ENCODE measurements at places on chromosomes 11 and 22. TPM values are rescaled to one million over a fixed set of nuclear protein-coding genes. Genes with fewer than 3 reads are reported as not detected.

DNA sequence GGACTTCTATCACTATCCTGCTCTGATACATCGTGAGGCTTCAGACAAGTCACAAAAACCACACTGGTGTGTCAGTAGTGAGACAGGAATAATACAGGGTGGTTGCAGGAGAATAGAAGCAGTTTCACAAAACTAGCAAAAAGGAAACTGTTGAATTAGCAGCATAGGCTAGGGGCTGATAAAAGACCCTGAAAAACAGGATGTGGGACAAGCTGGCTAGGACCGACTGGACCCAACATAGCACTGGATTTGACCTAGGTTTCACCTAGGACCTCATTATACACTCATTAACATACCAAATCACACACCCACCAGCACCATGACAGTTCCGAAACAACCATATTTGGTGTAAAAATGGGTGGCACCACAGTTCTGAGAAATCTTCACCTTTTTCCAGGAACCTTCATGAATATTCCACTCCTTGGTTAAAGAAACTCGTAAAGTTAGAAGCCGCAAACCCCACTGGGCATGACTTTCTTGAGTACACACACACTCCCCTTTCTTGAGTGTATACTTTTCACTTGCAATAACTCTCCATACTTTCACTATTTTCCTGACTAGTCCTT, 76.2 kb downstream of the SLC1A2 start:
- H3K27ac ChIP-seq = no peak overlapping the region
- H3K27me3 ChIP-seq = no peaks in the 10 kb centered on the region
- H3K36me3 ChIP-seq = no peaks in the 10 kb centered on the region
- H3K4me3 ChIP-seq = no peak overlapping the region
- DNase-seq = no peak
- peaks cover 18% of the 10 kb centered on the region for H3K4me1 ChIP-seq

- no peaks in the 10 kb centered on the region for H3K27me3 ChIP-seq
- H3K4me1 ChIP-seq = peaks cover 27% of the 10 kb centered on the region
- H3K36me3 ChIP-seq = no peaks in the 10 kb centered on the region
- H3K27ac ChIP-seq = no peak overlapping the region
These were observed 2.9 kb downstream of the RPS3 start for GRCh38 chr11:75402002-75402773.

- H3K36me3 ChIP-seq = no peaks in the 10 kb centered on the region
- no peaks in the 10 kb centered on the region for H3K27me3 ChIP-seq
- H3K4me1 ChIP-seq = peaks cover 47% of the 10 kb centered on the region
- DNase-seq = no peak
These were observed 26.4 kb downstream of the AMOTL1 start for GRCh38 chr11:94794287-94795168.

DNA sequence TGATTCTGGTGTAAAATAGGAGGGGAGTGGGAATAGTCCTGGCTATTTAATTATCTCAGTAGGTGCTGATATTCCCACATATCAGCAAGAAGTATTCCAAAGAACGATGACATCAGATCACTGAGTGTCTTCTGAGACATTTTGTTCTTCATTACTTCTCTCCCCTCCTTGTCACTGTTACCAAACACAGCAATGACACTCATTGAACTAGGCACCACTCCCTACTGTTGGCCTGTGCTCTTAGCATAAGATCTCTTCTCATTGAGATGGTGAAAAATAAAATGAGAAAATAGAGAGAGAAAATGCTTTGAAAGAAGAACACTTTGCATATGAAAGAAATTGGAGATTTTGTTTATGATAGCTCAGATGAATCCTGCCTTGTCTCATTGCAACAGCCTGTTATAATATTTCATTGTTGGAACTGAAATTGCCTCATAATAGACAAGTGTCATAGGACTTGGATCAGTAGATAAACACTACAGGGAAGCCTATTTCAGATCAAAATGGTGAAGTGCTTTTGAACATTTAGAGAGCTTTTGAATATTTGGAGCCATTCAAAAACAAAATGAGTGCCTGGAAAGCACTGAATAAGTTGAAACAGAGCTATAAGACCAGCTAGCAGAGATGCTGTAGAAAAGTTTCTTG, 11.3 kb upstream of the ETS1 start:
- H3K36me3 ChIP-seq = no peaks in the 10 kb centered on the region
- no peak overlapping the region for H3K4me3 ChIP-seq
- H3K27ac ChIP-seq = no peak overlapping the region
- no peaks in the 10 kb centered on the region for H3K27me3 ChIP-seq
- H3K4me1 ChIP-seq = no peaks in the 10 kb centered on the region
- no peak for DNase-seq

GRCh38 chr11:13294771-13295579, 17.4 kb downstream of the BMAL1 start:
- H3K27me3 ChIP-seq = no peaks in the 10 kb centered on the region
- H3K27ac ChIP-seq = no peak overlapping the region
- H3K4me3 ChIP-seq = no peak overlapping the region
- no peak for DNase-seq
- peaks cover 53% of the 10 kb centered on the region for H3K4me1 ChIP-seq
- no peaks in the 10 kb centered on the region for H3K36me3 ChIP-seq

GRCh38 chr22:40572976-40573375, 63.5 kb downstream of the MRTFA start:
- no peak overlapping the region for H3K27ac ChIP-seq
- H3K27me3 ChIP-seq = no peaks in the 10 kb centered on the region

GRCh38 chr11:64858467-64859263, 14.2 kb upstream of the CDC42BPG start:
- no peaks in the 10 kb centered on the region for H3K36me3 ChIP-seq
- no peak for DNase-seq
- H3K27ac ChIP-seq = peak overlapping the region; percentile 3
- peaks cover 58% of the 10 kb centered on the region for H3K4me1 ChIP-seq
- no peak overlapping the region for H3K4me3 ChIP-seq

- DNase-seq = peak; percentile 67
- H3K27ac ChIP-seq = no peak overlapping the region
- no peak overlapping the region for H3K4me3 ChIP-seq
- H3K4me1 ChIP-seq = no peaks in the 10 kb centered on the region
- no peaks in the 10 kb centered on the region for H3K36me3 ChIP-seq
- no peaks in the 10 kb centered on the region for H3K27me3 ChIP-seq
These were observed 231.3 kb upstream of the B3GAT1 start for GRCh38 chr11:134643115-134644012.

DNA sequence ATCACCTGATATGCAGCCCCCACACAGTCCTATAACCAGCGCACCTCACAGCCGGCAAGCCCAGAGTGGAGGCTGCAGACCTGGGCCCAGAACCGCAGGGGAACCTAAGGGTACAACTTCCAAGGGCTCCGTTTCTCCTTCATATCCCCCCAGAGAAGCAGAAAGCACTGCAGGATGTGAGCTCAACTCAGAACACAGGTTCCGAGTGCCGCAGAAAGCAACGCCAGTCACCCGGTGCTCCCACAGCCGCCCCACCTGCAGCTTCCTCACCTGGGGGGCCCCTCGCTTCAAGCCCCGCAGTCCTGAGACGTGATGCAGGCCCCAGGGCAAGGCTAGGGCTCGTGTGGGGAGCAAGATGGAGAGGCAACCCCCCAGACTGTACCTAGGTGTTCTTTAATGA, 2.5 kb downstream of the TSSK2 start:
- no peak for DNase-seq
- H3K4me3 ChIP-seq = no peak overlapping the region
- H3K4me1 ChIP-seq = peaks cover 18% of the 10 kb centered on the region
- no peak overlapping the region for H3K27ac ChIP-seq

GRCh38 chr22:19172213-19173046, 6.1 kb downstream of the SLC25A1 start:
- no peaks in the 10 kb centered on the region for H3K27me3 ChIP-seq
- H3K27ac ChIP-seq = peak overlapping the region; percentile 87
- no peaks in the 10 kb centered on the region for H3K36me3 ChIP-seq
- no peak for DNase-seq

DNA sequence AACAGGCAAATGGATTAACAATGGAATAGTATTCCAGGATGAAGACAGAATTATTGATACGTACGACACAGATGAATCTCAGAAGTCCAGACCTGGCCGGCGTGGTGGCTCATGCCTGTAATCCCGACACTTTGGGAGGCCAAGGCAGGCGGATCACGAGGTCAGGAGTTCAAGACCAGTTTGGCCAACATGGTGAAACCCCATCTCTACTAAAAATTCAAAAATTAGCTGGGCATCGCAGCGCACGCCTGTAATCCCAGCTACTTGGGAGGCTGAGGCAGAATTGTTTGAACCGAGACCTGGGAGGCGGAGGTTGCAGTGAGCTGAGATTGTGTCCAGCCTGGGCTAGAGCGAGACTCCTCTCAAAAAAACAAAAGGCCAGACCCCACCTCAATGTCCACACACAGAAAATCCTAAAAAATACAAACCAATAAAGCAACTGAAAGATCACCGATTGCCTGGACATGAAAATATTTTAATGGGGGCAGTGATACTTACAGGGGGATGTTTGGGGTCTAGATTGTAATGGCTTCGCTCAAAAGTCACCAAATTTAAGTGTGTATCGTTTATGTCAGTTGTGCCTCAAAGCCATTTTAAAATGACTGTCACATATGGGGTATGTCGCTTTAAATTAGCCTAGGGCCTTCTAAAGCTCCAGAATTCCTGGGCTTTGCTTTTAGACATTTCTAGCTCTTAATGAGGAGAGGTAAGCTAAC, 3.8 kb downstream of the RPS25 start:
- H3K27me3 ChIP-seq = no peaks in the 10 kb centered on the region
- H3K36me3 ChIP-seq = peaks cover 54% of the 10 kb centered on the region
- H3K27ac ChIP-seq = no peak overlapping the region
- no peak for DNase-seq
- H3K4me3 ChIP-seq = no peak overlapping the region
- peaks cover 29% of the 10 kb centered on the region for H3K4me1 ChIP-seq

DNA sequence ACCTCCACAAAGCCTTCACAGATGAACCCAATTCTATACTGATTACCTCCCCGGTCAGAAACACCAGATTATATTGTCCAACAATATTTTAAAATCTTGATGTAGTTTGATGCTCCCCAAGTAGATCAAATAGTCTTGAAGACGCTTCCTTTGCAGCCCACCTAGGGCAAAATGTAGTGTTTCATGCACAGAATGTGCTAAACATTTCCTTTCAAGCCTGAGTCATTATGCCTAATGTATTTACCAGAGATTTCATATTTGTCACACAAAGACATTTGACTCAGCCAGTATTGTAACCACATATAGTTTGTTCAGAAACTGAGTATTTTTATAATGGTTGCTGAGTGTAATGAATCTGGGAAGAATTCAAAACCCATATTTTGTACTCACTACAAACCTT, 1396.8 kb downstream of the LRRC4C start:
- no peaks in the 10 kb centered on the region for H3K4me1 ChIP-seq
- H3K36me3 ChIP-seq = no peaks in the 10 kb centered on the region
- no peaks in the 10 kb centered on the region for H3K27me3 ChIP-seq
- H3K27ac ChIP-seq = no peak overlapping the region

GRCh38 chr11:119419246-119419645, 3.7 kb downstream of the THY1 start:
- H3K4me3 ChIP-seq = no peak overlapping the region
- H3K4me1 ChIP-seq = peaks cover 52% of the 10 kb centered on the region
- no peaks in the 10 kb centered on the region for H3K36me3 ChIP-seq
- H3K27ac ChIP-seq = no peak overlapping the region
- DNase-seq = no peak

- H3K4me3 ChIP-seq = no peak overlapping the region
- peaks cover 14% of the 10 kb centered on the region for H3K4me1 ChIP-seq
- DNase-seq = no peak
- no peak overlapping the region for H3K27ac ChIP-seq
- no peaks in the 10 kb centered on the region for H3K36me3 ChIP-seq
- H3K27me3 ChIP-seq = no peaks in the 10 kb centered on the region
These were observed 108.9 kb upstream of the DDI1 start for GRCh38 chr11:103927535-103927934.

C11orf52 gene
- total RNA-seq = 1.5 TPM

CHRNA10 gene
- total RNA-seq = not detected

MRGPRE gene
- total RNA-seq = not detected

P2RX6 gene
- 1.7 TPM for total RNA-seq

SHANK3 gene
- total RNA-seq = 20.4 TPM

KCNK7 gene
- total RNA-seq = 12.0 TPM

PKNOX2 gene
- 3.4 TPM for total RNA-seq

CCDC87 gene
- total RNA-seq = 0.74 TPM

TLCD5 gene
- 3.7 TPM for total RNA-seq

KCNQ1 gene
- 2.7 TPM for total RNA-seq

NARS2 gene
- 13.5 TPM for total RNA-seq

ACTN3 gene
- not detected for total RNA-seq

CD248 gene
- total RNA-seq = 45.2 TPM
